ENCODE measurements at places on chromosomes 5 and 9.
A peak's percentile ranks its signal among the peaks of the same experiment; 100 is the strongest.

GRCh38 chr5:111494355-111494999, 17.9 kb downstream of the STARD4 start:
- DNase-seq: no peak

- no peak for DNase-seq
Measured at GRCh38 chr5:125559296-125559695, 812.9 kb upstream of the ZNF608 start.

- no peak for DNase-seq
Measured at GRCh38 chr5:107670087-107670931, 428 bp downstream of the EFNA5 start.

DNA sequence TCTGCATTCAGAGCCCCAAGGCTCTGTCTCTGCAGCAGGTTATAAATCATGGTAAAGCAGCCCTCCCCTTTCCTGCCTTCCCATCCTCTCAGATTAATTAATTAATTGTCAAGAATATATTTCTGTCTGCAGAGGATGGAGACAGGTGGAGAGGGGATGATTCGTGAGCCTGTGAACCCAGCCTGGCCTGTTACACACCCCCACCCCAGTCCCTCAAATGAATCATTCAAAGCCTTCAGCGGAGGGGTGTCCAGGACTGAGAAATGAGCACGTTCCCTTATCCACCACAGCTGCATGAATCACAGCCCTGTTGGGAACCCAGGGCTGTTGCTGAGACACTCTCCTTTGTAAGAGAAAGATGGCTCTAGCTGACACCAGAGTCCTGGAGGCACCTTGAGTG, 56.0 kb downstream of the NIPAL4 start:
- DNase-seq: no peak

- DNase-seq: no peak
Measured at GRCh38 chr5:94551858-94552257, 66.5 kb downstream of the KIAA0825 start.

GRCh38 chr9:38278457-38278856, 114.0 kb upstream of the ALDH1B1 start:
- no peak for DNase-seq

DNA sequence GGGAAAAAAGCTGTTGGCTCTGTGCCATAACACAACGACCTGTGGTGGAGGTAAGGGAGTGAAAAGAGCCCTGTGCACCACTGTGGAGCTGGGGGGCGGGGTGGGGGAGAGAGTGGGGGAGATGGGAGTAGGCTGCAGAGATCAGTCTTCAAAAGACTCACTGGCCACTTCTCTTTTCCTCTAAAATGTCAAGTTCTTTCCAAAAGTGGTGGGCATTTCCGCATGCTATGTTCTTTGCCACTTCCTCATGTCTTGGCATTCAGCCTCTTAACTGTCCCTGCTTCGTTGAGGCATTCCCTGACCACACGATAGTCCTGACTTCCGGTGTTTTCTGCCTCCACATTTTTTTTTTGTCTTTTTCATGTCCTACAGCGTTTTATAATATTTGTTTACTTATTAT, 2.4 kb upstream of the PPP2R2B start:
- DNase-seq: no peak

DNA sequence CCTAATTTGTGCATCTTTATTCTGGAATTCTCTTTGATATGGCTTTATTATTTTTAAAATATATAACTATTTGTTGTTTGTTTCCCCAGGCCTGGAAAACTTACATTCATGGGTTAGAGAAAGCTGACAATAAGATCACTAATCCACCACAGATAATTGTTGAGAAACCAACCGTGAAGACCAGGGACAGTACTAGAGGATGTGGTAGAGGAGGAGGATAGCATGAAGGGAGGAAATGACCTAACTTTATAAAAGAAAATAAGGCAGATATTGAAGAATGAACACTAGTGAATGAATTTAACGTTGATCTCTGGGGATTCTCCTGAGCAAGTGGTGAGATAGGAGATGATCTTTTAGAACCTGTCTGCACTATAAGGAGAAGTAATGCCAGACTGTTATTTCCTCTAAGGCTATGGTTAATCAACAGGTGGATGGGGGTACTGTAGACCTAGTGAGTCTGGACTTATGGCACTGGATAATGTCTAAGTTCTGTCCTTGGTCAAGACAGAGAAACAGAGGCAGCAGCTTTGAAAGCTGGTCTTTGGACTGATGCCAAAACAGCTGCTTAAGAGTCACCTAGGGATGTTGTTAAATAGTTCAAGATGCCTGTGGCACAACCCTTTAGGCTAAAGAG, 52.4 kb downstream of the NREP start:
- no peak for DNase-seq

- DNase-seq: no peak
Measured at GRCh38 chr9:70121818-70122436, 78.3 kb downstream of the MAMDC2 start.

GRCh38 chr5:137075163-137075970, 423.8 kb downstream of the SPOCK1 start:
- no peak for DNase-seq

- DNase-seq: no peak
Measured at GRCh38 chr9:133333566-133333965, 2.4 kb downstream of the SURF6 start.

GRCh38 chr9:28332648-28333047, 759.4 kb upstream of the C9orf72 start:
- DNase-seq: no peak

- no peak for DNase-seq
Measured at GRCh38 chr5:51495672-51496071, 112.4 kb downstream of the ISL1 start.

- DNase-seq: no peak
Measured at GRCh38 chr5:110880413-110880812, 141.6 kb downstream of the SLC25A46 start.

- DNase-seq: peak; percentile 23
Measured at GRCh38 chr9:2655411-2655901, 33.9 kb downstream of the VLDLR start.

DNA sequence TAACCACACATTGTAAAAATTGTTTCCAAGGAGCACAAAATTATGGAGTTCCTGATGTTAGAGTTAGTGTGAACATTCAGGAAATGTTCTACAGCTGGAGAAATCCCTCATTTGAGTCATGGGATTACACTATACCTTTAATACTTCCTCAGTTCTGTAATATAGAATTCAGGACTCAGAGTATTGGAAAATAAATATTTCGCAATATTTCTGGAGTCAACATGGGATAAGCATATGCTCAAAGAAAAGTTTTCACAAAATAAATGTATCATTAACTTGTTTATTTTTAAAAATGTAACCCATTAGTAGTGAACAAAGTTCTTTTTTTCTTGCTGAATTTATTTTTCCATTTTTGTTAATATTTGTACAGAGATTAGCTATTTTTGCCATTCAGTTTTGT, 8.6 kb downstream of the CYLC2 start:
- DNase-seq: no peak

- no peak for DNase-seq
Measured at GRCh38 chr9:110040788-110041187, 167.2 kb downstream of the C9orf152 start.

DNA sequence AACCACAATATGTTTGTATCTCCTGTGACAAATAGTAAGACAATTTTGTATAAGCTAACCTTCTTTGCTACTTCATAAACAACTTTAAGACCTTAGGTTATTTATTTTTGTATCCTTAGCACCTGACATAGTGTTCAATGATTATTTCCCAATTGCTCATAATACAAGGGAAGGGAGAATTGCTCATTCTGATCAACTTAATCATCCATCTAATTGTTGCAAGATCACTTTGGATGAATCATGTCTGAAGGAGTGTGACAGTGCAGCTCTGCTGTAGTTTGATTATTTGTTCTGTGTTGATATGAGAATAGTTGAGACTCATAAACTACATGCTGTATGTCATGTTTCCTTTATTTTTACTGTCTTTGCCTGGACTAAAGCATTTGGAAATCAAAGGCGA, 721.3 kb upstream of the SEMA6A start:
- DNase-seq: no peak

- no peak for DNase-seq
Measured at GRCh38 chr9:94665613-94666012, 26.3 kb upstream of the FBP1 start.

Measured in KG1 (cell line).